Calu3 (cell line): ENCODE measurements at places on chromosomes 12 and 14. TPM values are rescaled to one million over a fixed set of nuclear protein-coding genes. Genes with fewer than 3 reads are reported as not detected.

DNA sequence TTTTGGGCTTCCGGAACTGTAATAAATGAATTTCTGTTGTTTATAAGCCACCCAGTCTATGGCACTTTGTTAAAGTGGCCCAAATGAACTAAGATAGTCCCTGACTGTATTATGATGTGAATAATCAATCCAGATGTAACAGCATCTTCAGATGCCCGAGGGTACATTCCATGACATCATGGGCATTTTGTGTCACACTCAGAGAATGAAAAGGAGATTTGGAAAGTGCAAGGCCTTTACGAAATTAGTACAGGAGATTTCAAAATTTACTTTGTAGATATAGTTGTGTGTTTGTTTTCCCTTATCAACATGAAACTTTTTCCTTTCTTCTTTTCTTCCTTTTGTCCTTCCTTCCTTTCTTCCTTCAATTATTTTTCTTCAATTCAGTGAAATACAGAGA lies 54.2 kb upstream of the AMIGO2 start:
- no peaks in the 10 kb centered on the region for H3K36me3 ChIP-seq
- H3K27ac ChIP-seq: no peak overlapping the region
- no peak overlapping the region for H3K4me3 ChIP-seq
- peaks cover 9% of the 10 kb centered on the region for H3K4me1 ChIP-seq
- no peaks in the 10 kb centered on the region for H3K27me3 ChIP-seq

- H3K36me3 ChIP-seq: no peaks in the 10 kb centered on the region
- no peak overlapping the region for H3K27ac ChIP-seq
- H3K4me3 ChIP-seq: no peak overlapping the region
- H3K27me3 ChIP-seq: no peaks in the 10 kb centered on the region
Observed at GRCh38 chr14:48584031-48584430, 908.6 kb upstream of the MDGA2 start.

- no peak for DNase-seq
- H3K4me3 ChIP-seq: no peak overlapping the region
- peaks cover 17% of the 10 kb centered on the region for H3K4me1 ChIP-seq
- H3K27me3 ChIP-seq: no peaks in the 10 kb centered on the region
- peaks cover 3% of the 10 kb centered on the region for H3K36me3 ChIP-seq
- no peak overlapping the region for H3K27ac ChIP-seq
Observed at GRCh38 chr12:47311010-47311409, 231.3 kb upstream of the AMIGO2 start.

- no peaks in the 10 kb centered on the region for H3K4me1 ChIP-seq
- no peaks in the 10 kb centered on the region for H3K36me3 ChIP-seq
- H3K27me3 ChIP-seq: peaks cover 50% of the 10 kb centered on the region
- no peak overlapping the region for H3K27ac ChIP-seq
Observed at GRCh38 chr14:105891221-105891602, 364.8 kb downstream of the TMEM121 start.

DNA sequence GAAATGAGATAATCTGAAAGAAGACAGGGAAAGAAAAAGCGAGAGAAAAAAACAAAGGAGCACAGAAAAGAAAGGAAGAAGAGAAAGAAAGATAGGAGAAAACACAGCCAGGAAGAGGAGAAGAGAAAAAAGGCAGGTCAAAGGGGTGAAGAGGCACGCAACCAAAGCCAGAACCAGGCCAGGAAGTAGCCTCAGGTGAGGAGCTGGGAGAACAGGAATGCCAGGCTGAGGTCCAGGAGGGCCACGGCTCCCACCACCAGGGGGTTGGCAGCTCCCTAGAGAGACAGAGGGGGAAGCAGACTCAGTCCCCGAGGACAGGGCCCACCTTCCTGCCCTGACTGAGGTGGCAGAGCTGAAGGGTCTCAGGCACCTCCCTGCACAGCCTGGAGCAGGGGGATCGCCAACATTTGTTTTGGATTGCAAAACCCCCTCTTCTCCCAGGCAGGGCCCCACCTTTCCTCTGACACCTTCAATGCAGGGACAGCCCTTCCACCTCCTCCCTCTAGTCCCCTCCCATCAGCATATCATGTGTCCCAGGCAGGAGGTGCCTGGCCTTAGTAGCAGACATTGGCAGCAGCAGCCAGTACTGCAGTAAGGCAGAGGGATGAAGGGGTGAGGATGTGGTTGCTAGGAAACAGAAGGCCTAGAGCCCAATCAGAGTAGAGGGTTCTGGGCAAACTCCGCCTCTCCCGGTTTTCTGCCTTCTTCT lies 2.0 kb upstream of the AP1G2 start:
- H3K27me3 ChIP-seq: peaks cover 22% of the 10 kb centered on the region
- peak; percentile 42 for DNase-seq
- H3K4me1 ChIP-seq: peaks cover 34% of the 10 kb centered on the region
- H3K4me3 ChIP-seq: no peak overlapping the region
- H3K36me3 ChIP-seq: peaks cover 31% of the 10 kb centered on the region

- H3K4me1 ChIP-seq: peaks cover 36% of the 10 kb centered on the region
- H3K27ac ChIP-seq: no peak overlapping the region
- peak overlapping the region; percentile 45 for H3K4me3 ChIP-seq
Observed at GRCh38 chr14:73239393-73240241, 2.3 kb downstream of the PAPLN start.

- H3K27me3 ChIP-seq: peaks cover 30% of the 10 kb centered on the region
- H3K4me3 ChIP-seq: no peak overlapping the region
- H3K36me3 ChIP-seq: no peaks in the 10 kb centered on the region
Observed at GRCh38 chr14:101665478-101666078, 95.9 kb upstream of the PPP2R5C start.

DNA sequence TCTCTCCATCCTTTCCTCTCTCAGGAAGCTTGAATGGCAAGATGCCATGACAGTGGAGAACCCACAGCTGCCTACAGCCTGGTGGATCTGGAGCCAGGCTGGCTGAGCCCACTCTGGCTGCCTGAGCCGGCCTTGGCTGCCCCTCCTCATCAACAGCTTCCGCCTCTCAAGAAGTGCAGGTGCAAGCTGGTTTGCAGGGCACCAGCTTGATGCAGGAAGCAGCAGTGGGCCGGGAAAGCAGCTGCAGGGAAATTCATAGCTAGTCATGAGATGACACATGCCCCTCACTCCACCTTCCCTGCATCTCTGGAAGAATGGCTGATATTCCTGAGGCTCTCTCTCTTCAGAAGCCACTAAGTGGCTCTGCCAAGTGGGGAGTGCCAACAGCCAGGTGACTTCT lies 289.1 kb downstream of the RPS29 start:
- peaks cover 25% of the 10 kb centered on the region for H3K27me3 ChIP-seq
- DNase-seq: no peak
- no peak overlapping the region for H3K27ac ChIP-seq
- H3K4me1 ChIP-seq: no peaks in the 10 kb centered on the region
- H3K4me3 ChIP-seq: no peak overlapping the region

DNA sequence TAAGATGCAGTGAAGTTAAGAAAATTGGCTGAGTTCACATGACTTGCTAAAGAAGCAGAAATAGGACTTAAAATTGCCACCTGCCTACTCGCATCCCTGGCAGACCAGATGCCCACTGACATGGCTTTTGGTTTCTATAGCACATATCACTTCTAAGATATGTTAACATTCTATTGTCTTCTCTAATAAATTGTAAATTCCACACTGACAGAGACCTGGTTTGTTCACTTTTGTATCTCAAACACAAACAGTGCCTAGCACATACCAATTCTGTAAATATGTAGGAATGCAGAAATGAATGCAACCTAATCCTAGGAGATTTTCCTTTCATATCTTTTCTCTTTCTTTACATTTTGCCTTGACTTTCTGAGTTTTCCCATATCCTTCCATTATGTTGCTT lies 1047.6 kb downstream of the AACS start:
- H3K36me3 ChIP-seq: no peaks in the 10 kb centered on the region
- H3K27ac ChIP-seq: no peak overlapping the region
- no peak for DNase-seq
- no peak overlapping the region for H3K4me3 ChIP-seq
- H3K27me3 ChIP-seq: no peaks in the 10 kb centered on the region

- peaks cover 70% of the 10 kb centered on the region for H3K27me3 ChIP-seq
- H3K4me1 ChIP-seq: no peaks in the 10 kb centered on the region
- DNase-seq: no peak
- no peak overlapping the region for H3K27ac ChIP-seq
Observed at GRCh38 chr14:89619596-89619995, 202.6 kb upstream of the FOXN3 start.

DNA sequence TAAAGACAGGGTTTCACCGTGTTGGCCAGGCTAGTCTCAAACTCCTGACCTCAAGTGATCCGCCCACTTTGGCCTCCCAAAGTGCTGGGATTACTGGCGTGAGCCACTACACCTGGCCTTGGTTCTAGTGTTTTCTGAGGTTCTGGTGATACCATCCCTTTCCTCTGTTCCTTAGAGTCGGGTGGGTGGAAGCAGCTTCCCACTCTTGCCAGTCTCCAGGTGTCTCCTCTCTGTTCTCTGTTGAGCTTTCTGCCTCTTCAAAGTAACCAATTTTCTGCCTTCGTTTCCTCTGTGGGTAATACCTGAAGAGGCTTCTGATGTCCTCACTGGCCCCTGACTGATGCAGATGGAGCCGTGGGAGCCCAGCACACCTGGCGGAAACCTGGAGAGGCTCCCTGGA lies 53.4 kb upstream of the LHX5 start:
- H3K27me3 ChIP-seq: peaks cover 97% of the 10 kb centered on the region
- DNase-seq: no peak
- H3K4me3 ChIP-seq: no peak overlapping the region
- H3K36me3 ChIP-seq: no peaks in the 10 kb centered on the region

DNA sequence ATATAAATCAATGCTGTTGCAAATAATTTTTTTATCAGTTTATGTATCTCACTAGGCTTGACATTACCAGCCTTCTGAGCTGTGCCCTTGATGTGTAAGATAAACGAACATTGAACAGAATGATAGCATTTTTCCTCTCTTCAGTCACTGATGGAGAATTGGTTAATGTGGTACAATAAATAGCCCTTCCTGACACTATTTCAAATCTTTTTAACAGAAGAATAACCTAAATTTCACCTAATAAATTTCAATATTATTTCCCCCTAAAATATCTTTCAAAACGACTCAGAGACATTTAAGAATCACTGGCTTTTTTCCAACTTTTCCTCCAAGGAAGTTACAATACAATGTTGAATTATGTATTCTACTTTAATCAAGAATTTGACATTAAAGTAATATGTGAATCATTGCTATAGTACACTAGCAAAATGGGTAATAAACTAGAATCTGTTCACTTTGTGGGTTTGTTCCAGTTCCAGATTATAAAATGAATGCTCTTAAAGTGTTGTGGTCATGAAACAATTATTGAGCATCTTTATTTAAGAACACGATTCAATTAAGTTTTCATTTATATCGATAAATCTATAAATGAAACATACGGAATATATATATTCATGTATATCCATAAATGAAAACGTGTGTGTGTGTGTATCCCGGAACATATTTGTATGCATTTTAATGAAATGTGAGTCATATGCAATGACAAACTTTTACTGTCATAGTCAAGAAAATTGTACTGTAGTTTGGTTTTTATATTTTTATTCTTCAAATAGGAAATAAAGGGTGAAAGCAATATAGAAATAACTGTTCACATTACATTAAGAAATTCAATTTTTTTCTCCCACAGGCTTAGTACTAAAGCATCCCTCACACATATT lies 2.5 kb upstream of the ATP2B1 start:
- peak overlapping the region; percentile 100 for H3K27ac ChIP-seq
- peaks cover 7% of the 10 kb centered on the region for H3K4me1 ChIP-seq
- H3K36me3 ChIP-seq: peaks cover 46% of the 10 kb centered on the region
- no peaks in the 10 kb centered on the region for H3K27me3 ChIP-seq
- H3K4me3 ChIP-seq: peak overlapping the region; percentile 91

DNA sequence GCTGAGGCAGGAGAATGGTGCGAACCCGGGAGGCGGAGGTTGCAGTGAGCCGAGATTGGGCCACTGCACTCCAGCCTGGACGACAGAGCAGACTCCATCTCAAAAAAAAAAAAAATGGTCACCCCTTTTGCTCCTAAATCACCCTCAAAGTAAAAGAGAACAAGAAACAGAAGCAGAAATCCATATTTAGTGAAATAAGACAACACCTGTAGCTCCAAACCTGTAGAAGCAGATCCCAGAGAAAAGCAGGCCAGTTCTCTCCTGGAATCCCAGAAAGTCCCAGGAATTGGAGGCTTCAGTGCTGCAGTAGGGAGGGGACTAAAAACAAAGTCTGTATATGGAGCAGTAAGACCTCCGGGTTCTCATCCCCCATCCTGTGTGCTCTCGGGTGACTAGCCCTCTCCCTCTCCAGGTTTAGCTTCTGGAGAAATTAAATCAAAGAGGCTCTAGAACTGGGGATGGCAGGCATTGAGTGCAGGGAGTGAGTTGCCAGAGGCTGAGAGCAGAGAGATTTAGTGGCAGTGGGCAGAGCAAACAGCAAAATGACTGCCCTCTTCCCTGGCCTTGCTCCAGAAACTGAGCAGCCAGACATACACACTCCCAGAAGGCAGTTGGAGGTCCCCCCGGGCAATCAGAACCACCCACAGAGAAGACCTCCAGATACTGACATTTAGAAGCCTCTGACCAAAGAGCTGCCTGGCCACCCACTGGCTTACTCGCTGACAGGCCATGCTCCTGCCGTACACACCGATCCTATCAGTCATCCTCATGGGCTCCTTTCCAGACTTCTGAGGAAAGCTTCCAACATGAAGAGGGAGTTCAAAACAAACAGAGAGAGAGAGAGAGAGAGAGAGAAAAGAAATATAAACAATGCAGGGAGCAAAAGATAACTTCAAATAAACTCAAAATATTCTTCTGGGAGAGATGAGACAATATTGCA lies 6.3 kb upstream of the MLXIP start:
- H3K27me3 ChIP-seq: no peaks in the 10 kb centered on the region
- no peak overlapping the region for H3K27ac ChIP-seq
- H3K4me1 ChIP-seq: peaks cover 8% of the 10 kb centered on the region
- DNase-seq: no peak

Gene SLC10A1
- total RNA-seq: not detected in 2 replicates

Gene SERPINA10
- total RNA-seq: not detected in 2 replicates

Gene KLRK1
- total RNA-seq: not detected in 2 replicates

Gene MIP
- total RNA-seq: not detected in 2 replicates
